ENCODE measurements at places on chromosomes 4 and X. TPM values are rescaled to one million over a fixed set of nuclear protein-coding genes. Genes with fewer than 3 reads are reported as not detected.

DNA sequence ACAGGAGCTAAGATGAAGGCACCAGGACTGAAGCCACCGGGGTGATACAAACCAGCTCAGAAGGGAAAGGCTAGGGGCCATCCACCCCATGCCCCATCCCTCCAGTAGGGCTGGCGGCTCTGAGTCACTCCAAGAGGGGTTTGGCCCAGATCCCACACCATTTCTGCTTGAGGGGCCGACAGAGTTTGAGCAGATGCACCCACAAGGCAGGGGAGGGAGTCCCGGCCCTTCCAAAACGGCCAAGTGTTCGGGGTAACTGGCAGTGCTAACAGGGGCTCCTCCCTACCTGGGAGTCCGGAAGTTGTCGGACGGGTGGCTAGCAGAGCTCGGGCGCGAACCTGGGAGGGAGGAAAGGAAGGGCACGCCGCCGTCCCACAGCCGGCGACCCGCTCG lies 412 bp downstream of the SLC10A3 start:
- H3K4me1 ChIP-seq: peaks cover 31% of the 10 kb centered on the region
- peak; percentile 62 for DNase-seq
- H3K27ac ChIP-seq: peak overlapping the region; percentile 84
- peaks cover 2% of the 10 kb centered on the region for H3K36me3 ChIP-seq
- H3K27me3 ChIP-seq: no peaks in the 10 kb centered on the region

- H3K36me3 ChIP-seq: no peaks in the 10 kb centered on the region
- no peaks in the 10 kb centered on the region for H3K27me3 ChIP-seq
- DNase-seq: no peak
- no peak overlapping the region for H3K27ac ChIP-seq
These were observed 622.7 kb downstream of the RAB28 start for GRCh38 chr4:12861422-12861821.

DNA sequence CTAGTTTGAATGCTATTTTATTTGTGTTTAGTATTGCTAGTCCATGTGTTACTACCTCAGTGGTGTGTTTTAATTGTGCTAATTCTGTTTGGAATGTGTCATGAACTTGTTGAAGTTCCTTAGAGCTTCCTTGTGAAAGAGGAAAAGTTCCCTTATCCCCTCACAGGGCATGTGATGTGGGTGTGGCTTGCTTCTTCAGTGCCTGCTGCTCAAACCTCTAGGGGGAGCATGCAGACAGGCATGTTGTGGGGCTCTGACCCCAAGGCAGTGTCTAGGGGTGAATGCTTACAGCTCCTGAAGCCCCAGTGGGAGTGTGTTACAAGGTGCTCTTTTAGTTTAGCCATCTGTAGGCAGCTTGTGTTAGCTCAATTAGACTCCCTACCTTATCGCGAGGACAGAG lies 86.5 kb downstream of the MAGED4 start:
- no peaks in the 10 kb centered on the region for H3K4me1 ChIP-seq
- H3K36me3 ChIP-seq: no peaks in the 10 kb centered on the region
- H3K27ac ChIP-seq: no peak overlapping the region
- no peaks in the 10 kb centered on the region for H3K27me3 ChIP-seq
- DNase-seq: no peak

- no peaks in the 10 kb centered on the region for H3K27me3 ChIP-seq
- no peaks in the 10 kb centered on the region for H3K36me3 ChIP-seq
- H3K27ac ChIP-seq: no peak within 1 kb of the TSS
These were observed at the start of gene DCAF12L2 for GRCh38 chrX:126165721-126166461. TSS of gene DCAF12L2 (minus strand) at chrX:126166289. CDS start at chrX:126165924, 365 bp downstream.

GRCh38 chr4:52037689-52038102 lies 403 bp downstream of the SGCB start:
- H3K27me3 ChIP-seq: peaks cover 14% of the 10 kb centered on the region
- no peak for DNase-seq
- H3K4me1 ChIP-seq: peaks cover 12% of the 10 kb centered on the region

- peak overlapping the region; percentile 93 for H3K4me3 ChIP-seq
- H3K27me3 ChIP-seq: no peaks in the 10 kb centered on the region
- peak overlapping the region; percentile 97 for H3K27ac ChIP-seq
- peaks cover 53% of the 10 kb centered on the region for H3K4me1 ChIP-seq
- DNase-seq: no peak
These were observed 755 bp downstream of the ANKRD17 start for GRCh38 chr4:73257651-73258435.

DNA sequence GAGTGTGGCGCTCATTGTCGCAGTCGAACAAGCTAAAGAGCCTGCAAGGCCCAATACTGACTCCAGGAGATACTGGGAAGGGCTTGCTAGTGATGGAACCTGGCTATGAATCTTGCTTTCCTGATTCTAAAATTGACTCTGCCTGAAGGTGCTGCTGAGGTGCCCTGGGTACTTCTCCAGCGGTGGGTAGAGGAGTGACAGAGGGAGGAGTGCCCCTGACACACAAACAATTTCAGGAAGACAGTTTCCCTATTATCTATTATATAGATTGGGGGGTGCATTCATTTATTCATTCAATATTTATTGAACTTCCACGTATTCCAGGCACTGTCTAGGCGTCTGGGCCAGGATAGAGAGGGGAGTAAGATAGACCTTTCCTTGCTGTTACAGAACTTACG lies 339.2 kb upstream of the GATB start:
- peaks cover 96% of the 10 kb centered on the region for H3K4me1 ChIP-seq
- DNase-seq: no peak
- H3K27ac ChIP-seq: peak overlapping the region; percentile 91
- H3K36me3 ChIP-seq: no peaks in the 10 kb centered on the region

GRCh38 chrX:129606918-129607317 lies 47.8 kb downstream of the APLN start:
- H3K4me1 ChIP-seq: peaks cover 11% of the 10 kb centered on the region
- H3K27me3 ChIP-seq: no peaks in the 10 kb centered on the region
- DNase-seq: peak; percentile 54
- no peaks in the 10 kb centered on the region for H3K36me3 ChIP-seq
- H3K27ac ChIP-seq: no peak overlapping the region

- H3K4me3 ChIP-seq: no peak overlapping the region
- DNase-seq: no peak
- no peak overlapping the region for H3K27ac ChIP-seq
- no peaks in the 10 kb centered on the region for H3K4me1 ChIP-seq
- no peaks in the 10 kb centered on the region for H3K27me3 ChIP-seq
- H3K36me3 ChIP-seq: peaks cover 15% of the 10 kb centered on the region
These were observed 149.9 kb downstream of the FGF16 start for GRCh38 chrX:77597090-77597489.

GRCh38 chr4:180766045-180766444 lies 1477.2 kb upstream of the TENM3 start:
- no peaks in the 10 kb centered on the region for H3K4me1 ChIP-seq
- H3K27ac ChIP-seq: no peak overlapping the region
- no peak for DNase-seq
- H3K27me3 ChIP-seq: no peaks in the 10 kb centered on the region

GRCh38 chr4:153777421-153777820 lies 11.5 kb downstream of the SFRP2 start:
- H3K4me1 ChIP-seq: no peaks in the 10 kb centered on the region
- H3K27ac ChIP-seq: no peak overlapping the region

- H3K4me3 ChIP-seq: no peak overlapping the region
- H3K27me3 ChIP-seq: no peaks in the 10 kb centered on the region
- H3K36me3 ChIP-seq: no peaks in the 10 kb centered on the region
- no peak for DNase-seq
These were observed 15.8 kb upstream of the LDB2 start for GRCh38 chr4:16914208-16914607.

DNA sequence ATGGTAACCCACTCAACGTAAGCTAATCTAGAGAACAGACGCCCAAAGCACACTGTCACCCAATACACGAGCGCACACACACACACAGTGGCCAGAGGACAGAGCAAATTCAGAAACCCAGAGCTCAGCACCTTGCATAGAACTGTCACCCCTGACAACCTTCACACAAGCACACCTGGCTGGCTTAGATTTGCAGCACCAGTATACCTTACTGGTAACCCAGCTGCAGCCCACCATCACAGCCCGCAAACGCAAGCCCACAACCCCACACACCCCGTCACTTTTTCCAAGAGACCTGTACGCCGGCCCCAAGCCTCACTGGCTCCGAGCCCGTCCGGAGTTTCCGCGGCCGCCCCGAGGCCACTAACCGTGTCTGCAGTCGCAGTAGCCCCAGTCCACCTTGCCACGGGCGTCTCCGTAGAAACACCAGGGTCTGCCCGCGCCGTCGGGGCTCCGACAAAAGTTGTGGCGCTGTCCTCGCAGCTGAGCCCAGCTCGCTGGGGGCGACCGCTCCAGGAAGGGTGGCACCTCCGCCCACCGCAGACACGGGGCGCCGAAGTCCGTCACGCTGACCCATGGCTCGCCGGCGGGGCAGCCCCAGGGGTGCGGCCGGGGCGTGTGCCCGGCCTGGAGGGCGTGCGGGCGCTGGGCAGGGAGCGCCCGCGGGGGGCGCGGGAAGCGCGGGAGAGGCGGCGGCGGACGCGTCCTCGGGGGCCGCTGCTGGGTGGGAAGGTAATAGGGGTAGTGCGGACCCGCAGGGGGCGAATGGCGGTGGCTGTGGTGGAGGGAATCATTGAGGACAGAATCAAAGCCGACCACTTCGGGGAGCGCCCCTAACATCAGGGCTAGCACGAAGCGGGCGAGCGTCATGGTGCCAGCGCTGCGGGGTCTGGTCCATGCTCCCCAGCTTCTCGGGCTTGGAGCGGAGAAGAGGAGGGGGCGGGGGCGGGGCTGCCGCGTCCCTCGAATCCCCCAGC lies 664 bp downstream of the PRSS12 start:
- no peak overlapping the region for H3K4me3 ChIP-seq
- DNase-seq: peak; percentile 9

DNA sequence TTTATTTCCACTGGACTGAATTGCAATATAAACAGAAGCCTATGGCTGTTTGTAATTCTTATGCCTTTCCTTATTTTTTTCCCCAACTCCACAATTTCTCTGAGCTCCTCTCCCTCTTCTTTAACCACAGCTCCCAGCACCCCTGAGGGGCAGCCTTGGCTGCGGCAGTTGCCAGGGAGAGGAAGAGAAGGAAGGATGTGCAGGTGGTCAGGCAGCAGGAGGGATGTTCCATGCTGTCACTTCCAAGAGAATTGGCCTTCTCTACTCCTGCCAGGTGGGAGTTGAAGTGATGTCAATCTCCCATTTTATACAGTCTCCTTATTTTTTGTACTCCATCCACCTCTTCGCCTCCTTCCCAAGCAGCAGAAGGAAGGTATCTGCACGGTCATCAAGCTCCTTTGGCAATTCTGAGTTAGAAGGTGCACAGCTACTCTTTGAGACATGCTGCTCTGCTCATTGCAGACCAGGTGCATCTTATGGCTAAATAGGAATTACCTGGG lies 343.3 kb upstream of the RPS6KA3 start:
- no peak overlapping the region for H3K27ac ChIP-seq
- no peaks in the 10 kb centered on the region for H3K4me1 ChIP-seq
- no peak overlapping the region for H3K4me3 ChIP-seq
- H3K27me3 ChIP-seq: no peaks in the 10 kb centered on the region
- no peaks in the 10 kb centered on the region for H3K36me3 ChIP-seq

DNA sequence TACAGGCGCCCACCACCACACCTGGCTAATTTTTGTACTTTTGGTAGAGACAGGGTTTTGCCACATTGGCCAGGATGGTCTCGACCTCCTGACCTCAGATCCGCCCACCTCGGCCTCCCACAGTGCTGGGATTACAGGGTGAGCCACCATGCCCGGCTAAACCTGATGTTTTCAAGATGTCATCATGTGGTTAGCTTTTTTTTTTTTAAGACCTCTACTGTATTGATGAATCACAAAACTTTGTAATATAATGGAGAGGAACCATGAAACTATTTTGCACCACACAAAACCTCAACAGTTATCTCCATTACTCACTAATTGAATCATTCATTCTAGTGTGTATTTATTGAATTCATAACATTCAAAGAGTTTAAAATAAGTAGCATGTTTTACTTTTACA lies 94.7 kb upstream of the NEIL3 start:
- no peak for DNase-seq
- no peak overlapping the region for H3K27ac ChIP-seq
- no peaks in the 10 kb centered on the region for H3K36me3 ChIP-seq
- H3K4me1 ChIP-seq: no peaks in the 10 kb centered on the region
- no peaks in the 10 kb centered on the region for H3K27me3 ChIP-seq

- H3K4me3 ChIP-seq: peak overlapping the region; percentile 88
- peaks cover 18% of the 10 kb centered on the region for H3K36me3 ChIP-seq
- peaks cover 17% of the 10 kb centered on the region for H3K4me1 ChIP-seq
- peak overlapping the region; percentile 90 for H3K27ac ChIP-seq
- DNase-seq: peak; percentile 55
These were observed 458 bp downstream of the GRIPAP1 start for GRCh38 chrX:49001521-49002090.

- H3K4me1 ChIP-seq: no peaks in the 10 kb centered on the region
- H3K27me3 ChIP-seq: no peaks in the 10 kb centered on the region
- no peaks in the 10 kb centered on the region for H3K36me3 ChIP-seq
- H3K27ac ChIP-seq: no peak within 1 kb of the TSS
- no peak within 1 kb of the TSS for H3K4me3 ChIP-seq
These were observed at the start of gene TCEAL7 for GRCh38 chrX:103329991-103330390. TSS of gene TCEAL7 (plus strand) at chrX:103330239. CDS start at chrX:103331404, 1,165 bp downstream.

DNA sequence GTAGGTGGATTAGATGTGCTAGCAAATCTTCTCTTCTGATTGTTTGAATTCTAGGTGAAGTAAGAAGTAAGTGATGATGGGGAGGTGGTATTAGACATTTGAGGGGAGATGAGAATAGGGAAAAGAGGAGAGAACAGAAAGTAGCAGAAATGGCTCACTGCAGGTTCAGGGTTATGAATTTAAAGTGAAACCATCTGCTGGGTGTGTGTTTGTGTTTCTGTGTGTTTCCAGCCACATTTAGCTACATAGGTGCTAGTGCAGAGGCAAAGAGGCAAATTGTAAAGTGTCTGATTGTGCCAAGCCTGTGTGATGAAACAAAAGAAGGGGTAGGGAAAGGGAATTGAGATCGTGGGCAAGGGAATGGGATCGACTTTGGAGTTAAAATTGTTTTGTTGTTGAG lies 50.6 kb downstream of the ZFX start:
- DNase-seq: no peak
- H3K27me3 ChIP-seq: no peaks in the 10 kb centered on the region
- H3K36me3 ChIP-seq: peaks cover 5% of the 10 kb centered on the region
- no peak overlapping the region for H3K27ac ChIP-seq
- H3K4me1 ChIP-seq: peaks cover 6% of the 10 kb centered on the region

- no peaks in the 10 kb centered on the region for H3K36me3 ChIP-seq
- DNase-seq: no peak
- H3K4me3 ChIP-seq: no peak overlapping the region
- H3K27me3 ChIP-seq: no peaks in the 10 kb centered on the region
- H3K4me1 ChIP-seq: no peaks in the 10 kb centered on the region
- no peak overlapping the region for H3K27ac ChIP-seq
These were observed 392.5 kb downstream of the ZNF674 start for GRCh38 chrX:46152756-46153155.

Gene CHRNA9
- not detected for total RNA-seq

Gene UNC5C
- total RNA-seq: not detected

Gene ZC4H2
- 6.6 TPM for total RNA-seq

Gene ATP2B3
- not detected for total RNA-seq

Gene OPN1LW
- not detected for total RNA-seq

Gene SERPINA7
- not detected for total RNA-seq

Gene THOC2
- total RNA-seq: 89.5 TPM

Gene IGSF1
- total RNA-seq: not detected

Gene ADAM29
- not detected for total RNA-seq

Gene PDCL2
- not detected for total RNA-seq

Gene TMEM35A
- not detected for total RNA-seq

Gene CLIC2
- total RNA-seq: 1.2 TPM

Gene RNF128
- total RNA-seq: not detected

Gene ARHGAP10
- total RNA-seq: 14.1 TPM

Gene NEIL3
- total RNA-seq: 5.0 TPM

Gene NIPAL1
- 0.52 TPM for total RNA-seq
